ENCODE measurements at places on chromosomes 16 and 17.

DNA sequence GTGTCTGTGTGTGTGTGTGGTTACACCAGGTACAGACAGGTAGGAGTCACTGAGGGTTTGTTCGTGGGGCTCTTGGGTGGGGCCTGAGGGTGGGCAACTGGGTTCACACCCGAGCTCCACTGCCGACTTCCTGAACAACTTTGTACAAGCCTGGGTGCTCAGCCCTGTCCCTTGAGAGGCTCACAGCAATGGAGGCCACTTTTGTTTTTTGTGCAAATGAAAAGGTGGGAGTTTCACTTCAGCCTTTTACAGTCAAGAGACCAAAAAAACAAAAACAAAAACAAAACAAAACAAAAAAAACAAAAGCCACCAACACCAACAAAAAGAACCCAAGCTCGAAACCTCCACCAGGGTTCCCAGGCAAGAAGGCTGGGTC is 2.4 kb downstream of the RHBDF2 start:
- no peak for DNase-seq

- DNase-seq = no peak
Measured at GRCh38 chr17:76868176-76868668, at the start of gene MGAT5B. Gene MGAT5B, plus strand, starts transcription at chr17:76868404. Its CDS starts 626 bp downstream, at chr17:76869030.

GRCh38 chr16:57525761-57526160 is 10.6 kb downstream of the CCDC102A start:
- DNase-seq = no peak

GRCh38 chr17:49557312-49558024 is 18.2 kb upstream of the NXPH3 start:
- DNase-seq = no peak

GRCh38 chr17:75138519-75138918 is 7.0 kb upstream of the NT5C start:
- DNase-seq = no peak

DNA sequence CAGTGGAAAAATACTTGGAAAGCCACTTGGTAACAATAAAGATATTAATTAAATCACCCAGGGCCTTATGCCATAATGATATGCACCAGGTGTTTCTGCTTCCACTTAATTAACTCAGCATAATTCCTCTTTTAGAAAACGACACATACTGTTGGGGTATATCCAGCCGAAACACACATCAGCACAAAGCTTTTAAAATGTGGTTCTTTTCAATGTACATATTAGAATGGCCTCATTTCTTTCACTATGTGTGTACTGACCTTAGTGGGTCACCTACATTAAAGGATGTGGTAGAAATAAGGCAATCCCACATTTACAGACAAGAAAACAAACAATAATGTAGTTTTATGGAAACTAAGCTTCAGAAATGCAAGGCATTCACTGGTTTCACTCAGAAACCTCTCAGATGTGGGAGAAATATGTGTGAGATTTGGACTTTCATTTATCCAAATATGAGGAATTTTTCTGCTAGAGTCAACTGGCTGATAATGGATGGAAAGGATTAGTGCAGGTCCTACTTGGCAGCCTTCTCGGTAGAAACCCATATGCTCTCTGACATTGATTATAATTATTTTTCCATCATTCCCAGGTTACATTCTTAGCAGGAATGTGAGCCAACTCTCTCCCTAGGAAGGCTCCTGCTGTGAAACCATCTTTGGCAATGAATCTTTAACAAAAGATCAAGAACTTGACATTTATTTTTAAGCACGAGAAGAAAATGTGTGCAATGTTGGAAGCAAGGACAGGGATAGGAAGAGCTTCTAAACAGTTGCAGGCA is 66.7 kb upstream of the DHX40 start:
- no peak for DNase-seq

DNA sequence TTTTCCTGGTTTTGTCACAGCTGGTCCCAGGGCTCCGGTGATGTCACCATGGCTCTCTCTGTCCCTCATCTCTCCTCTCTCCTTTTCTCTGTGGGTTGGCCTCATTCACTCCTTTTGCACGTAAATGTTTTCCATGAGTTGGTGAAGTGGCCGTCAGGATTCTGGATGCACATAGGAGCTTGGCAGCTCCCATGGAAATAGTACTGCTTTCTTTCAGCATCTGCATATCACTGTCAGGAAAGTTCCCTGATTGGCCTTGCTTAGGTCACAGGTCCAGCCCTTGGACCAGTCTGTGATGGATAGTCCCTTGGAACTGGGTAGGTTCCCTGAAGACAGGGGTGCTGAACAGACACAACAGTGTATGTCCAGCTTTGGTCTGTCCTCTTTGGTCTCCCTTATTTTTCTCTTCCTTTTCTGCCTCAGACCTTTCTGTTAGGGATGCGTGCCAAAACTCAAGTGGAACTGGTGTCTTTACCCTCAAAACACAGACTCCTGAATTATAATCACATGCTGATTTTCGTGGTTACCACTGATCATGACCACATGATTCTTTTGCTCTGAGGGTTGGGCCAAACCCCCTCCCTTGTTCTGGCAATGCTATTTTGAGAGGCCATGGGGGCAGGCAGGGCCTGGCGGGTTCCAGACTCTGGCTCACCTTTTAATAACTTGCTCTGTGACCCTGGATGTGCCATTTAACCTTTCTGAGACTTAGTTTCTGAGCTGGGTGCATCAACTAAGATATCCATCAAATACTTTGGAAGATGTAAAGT is 99.0 kb downstream of the MSI2 start:
- DNase-seq = no peak

GRCh38 chr16:27429981-27430441 is 28.0 kb downstream of the IL21R start:
- no peak for DNase-seq

All from brain pericyte (primary cell).